Stimulated activated CD4-positive, alpha-beta T cell treated with anti-CD3 and anti-CD28 coated beads, Interleukin-12 subunit alpha, Interleukin-12 subunit beta, amount 100 ng/mL, for 4 hours (primary cell): ENCODE measurements at places on chromosomes 7 and 10.

DNA sequence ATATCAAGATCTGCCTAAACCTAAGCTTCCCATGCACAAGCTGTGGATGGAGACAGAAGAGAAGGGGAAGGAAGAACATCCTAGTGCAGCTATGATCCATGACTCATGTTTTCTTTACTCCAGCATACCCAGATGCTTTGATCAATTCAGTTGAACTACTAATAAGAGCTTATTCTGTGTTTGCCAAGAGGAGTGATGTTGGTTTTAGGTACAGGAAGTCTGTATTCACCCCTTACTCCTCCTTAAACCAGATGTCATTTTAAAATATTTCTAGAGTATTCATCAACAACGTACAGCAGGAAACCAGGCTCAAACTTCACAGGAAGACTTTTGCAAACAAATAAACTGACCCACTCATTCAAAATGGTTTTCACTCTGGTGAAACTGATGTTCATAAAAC, 29.2 kb downstream of the PANK1 start:
- no peak for DNase-seq

DNA sequence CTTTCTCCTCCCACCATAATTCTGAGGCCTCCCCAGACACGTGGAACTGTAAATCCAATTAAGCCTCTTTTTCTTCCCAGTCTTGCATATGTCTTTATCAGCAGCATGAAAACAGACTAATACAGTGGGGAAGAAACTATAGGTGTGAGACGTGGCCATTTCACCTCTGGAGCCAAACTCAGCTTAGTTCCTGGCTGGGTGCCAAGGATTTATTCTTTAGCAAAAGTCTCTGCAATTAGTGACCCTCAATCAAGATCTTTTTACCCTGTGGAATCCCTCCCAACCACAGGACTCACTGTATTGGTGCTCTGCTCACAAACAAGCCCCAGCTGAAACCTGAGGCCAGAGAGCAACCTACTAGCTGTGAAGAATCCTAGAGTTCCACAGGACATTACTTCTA, 28.1 kb upstream of the SFTPD start:
- DNase-seq: no peak

DNA sequence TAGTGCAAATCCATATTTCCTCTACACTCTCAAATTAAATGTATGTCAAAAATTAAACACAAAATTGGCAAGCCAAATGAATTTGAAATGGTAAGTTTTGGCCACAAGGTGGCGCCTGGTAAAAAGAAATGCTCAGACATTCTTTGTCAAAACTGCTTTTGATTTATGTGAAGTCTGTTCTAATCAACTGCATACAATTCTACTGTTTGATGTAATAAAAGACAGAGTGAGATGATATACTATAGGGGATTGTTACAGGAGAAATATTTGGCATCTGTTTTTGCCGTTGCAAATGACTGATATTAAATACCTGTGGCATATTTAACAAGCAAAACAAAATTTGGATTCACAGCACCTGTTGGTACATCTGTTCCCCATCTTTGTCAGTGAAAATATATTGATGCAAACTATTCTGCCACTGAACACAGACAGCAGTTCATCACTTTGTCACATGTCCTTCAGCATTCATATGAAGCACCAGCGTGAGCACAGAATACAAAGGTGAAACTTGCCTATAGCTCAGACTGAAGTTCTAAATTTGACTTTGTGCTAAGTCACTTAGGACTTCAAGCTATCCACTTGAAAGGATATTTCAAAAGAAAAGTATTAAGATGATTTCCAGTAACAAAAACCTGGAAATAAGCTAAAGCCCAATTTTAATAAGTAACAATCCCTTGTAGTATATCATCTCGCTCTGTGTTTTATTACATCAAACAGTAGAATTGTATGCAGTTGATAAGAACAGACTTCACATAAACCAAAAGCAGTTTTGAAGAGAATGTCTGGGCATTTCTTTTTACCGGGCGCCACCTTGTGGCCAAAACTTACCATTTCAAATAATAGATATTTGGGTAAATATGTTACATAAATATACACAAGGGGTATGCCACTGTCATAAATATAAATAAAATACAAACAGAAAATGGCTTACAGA, 10.2 kb upstream of the CH25H start:
- DNase-seq: peak; percentile 55

- DNase-seq: no peak
Measured at GRCh38 chr10:132515811-132516726, 21.5 kb upstream of the INPP5A start.

DNA sequence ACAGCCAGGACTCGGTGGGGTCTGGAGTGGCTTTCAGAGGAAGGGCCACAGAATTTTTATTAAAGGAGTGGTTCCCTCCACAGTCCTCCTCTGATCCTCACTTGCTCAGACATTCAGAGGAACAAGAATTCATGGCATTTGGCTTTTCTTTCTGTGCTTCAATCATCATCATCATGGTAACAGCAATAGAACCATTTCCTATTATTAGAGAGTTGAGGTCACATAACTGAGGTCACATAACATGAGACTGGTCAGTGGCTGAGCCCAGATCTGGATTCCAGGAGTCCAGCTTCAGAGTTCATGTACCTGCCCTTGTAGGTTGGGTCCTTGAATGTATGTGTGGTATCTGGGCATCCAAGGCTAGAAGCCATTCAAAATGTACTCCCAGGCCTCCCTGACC, 177.3 kb upstream of the GRB10 start:
- DNase-seq: no peak

DNA sequence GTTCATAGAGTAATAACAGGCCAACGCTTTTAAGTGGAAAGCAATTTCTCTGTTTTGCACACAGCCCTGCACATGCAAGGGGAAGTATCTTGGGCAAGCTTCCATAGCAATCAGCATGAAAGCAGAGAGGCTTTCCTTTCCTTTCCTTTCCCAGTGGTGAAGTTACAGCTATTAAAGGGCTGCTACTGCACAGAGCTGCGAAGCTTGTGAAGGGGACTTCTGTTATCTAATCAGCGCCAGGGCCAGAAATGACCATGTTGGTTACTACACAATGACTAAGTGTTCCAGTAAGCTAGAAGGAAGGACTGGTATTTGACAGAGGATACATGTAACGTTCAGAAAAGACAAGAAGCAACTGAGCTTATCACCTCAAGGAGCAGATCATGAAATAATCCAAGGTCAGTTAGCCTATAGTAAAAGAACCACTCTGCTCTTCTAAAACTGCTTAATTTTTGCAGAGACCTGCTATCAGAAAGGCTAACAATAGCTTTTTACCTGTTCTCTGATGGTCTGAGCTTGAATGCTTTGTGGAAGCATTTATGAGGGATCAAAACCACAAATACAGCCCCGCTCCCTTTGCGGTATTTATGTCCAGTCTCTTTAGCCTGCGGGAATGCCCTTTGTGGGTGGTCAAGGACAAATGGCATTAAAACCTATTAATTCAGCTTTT, 45.9 kb downstream of the SGMS1 start:
- no peak for DNase-seq
